ENCODE measurements at places on chromosomes 4 and X.

DNA sequence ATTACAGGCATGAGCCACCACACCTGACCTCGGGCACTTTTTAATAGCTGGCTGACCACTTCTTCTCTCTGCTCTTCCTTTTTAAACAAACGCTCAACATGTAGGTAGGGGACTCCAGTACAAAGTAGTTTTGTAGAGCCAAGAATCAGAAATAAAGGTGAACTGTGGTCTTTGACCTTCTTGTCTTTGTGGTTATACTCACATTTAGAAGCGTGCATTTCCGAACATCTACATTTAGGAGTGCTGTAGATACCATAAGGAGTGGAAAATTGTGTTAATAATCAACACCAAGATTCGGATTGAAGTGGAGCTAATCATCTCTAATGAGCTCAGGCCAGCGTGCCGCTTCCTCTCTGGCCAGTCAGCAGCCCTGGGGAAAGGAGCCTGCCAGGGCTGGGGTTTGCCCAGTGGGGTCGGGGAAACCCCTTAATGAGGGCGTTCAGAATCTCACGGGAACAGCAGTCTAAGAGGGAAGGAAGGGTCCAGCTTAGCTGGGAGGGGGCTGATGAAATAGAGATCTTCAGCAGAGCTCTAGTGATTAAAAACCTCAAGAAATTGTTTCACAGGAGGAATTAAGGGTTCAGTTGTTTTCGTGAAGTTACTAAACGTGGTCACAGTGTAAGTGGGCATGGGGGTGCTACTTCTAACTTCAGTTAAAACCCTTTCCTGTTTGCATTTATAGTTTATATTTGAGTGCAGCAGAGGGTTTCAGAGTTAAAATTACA lies 81.2 kb downstream of the GAB1 start:
- H3K27me3 ChIP-seq: no peaks in the 10 kb centered on the region
- H3K4me3 ChIP-seq: no peak overlapping the region
- no peaks in the 10 kb centered on the region for H3K36me3 ChIP-seq
- peaks cover 4% of the 10 kb centered on the region for H3K4me1 ChIP-seq
- H3K27ac ChIP-seq: no peak overlapping the region

DNA sequence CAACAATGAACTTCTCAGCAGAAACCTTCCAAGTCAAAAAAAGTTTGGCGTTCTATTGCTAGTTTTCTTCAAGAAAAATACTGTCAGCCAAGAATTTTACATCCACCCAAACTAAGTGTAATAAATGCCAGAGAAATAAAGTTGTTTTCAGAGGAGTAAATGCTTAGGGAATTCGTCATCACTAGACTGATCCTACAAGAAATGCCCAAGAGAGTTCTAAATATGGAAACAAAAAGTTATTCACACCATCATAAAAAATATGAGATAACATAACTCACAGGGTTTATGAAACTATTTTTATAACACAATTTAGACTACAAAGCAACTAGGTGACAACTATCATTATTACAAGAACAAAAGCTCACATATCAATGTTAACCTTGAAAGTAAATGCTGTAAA lies 259.5 kb upstream of the GABRA2 start:
- DNase-seq: no peak
- H3K27ac ChIP-seq: no peak overlapping the region
- no peak overlapping the region for H3K4me3 ChIP-seq
- H3K36me3 ChIP-seq: no peaks in the 10 kb centered on the region
- no peaks in the 10 kb centered on the region for H3K4me1 ChIP-seq

DNA sequence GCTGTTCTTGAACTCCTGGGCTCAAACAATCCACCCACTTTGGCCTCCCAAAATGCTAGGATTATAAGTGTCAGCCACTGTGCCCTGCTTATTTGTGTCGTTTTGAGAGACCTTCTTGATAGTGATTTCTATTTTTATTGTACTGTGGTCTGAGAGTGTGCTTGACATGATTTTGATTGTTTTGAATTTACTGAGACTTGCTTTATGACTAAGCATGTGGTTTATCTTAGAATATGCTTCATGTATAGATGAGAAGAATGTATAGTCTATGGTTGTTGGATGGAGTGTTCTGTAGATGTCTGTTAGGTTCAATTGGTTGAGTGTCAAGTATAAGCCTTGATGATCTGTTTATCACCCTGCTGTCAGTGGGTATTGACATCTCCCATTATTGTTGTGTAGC lies 789.3 kb downstream of the IL1RAPL1 start:
- H3K36me3 ChIP-seq: no peaks in the 10 kb centered on the region
- no peak overlapping the region for H3K4me3 ChIP-seq
- H3K27ac ChIP-seq: no peak overlapping the region

- H3K4me3 ChIP-seq: no peak overlapping the region
- H3K27me3 ChIP-seq: peaks cover 43% of the 10 kb centered on the region
- no peak for DNase-seq
- H3K27ac ChIP-seq: no peak overlapping the region
- H3K36me3 ChIP-seq: no peaks in the 10 kb centered on the region
Observed at GRCh38 chr4:76589872-76590797, 155.1 kb downstream of the SHROOM3 start.

DNA sequence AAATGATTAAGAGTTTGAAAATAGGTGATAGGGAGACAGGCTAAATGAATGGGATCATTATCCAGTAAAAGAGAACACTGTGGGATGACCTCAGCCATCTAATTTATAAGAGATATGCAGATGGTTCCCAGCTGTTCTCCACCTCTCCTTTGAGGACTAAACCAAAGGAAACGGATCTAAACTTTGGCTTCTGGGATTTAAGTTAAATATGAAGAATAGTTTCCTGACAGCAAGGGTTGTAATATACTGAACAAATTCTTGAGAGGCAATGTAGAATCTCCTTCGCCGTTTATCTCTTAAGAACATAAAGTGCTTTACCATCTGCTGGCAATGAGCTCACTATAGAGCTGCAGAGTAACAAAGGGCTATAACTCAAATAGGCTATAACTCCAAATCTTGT lies 35.4 kb upstream of the HPGDS start:
- no peaks in the 10 kb centered on the region for H3K36me3 ChIP-seq
- no peaks in the 10 kb centered on the region for H3K4me1 ChIP-seq
- H3K4me3 ChIP-seq: no peak overlapping the region
- peaks cover 2% of the 10 kb centered on the region for H3K27me3 ChIP-seq

GRCh38 chr4:125344198-125344597 lies 29.4 kb downstream of the FAT4 start:
- no peaks in the 10 kb centered on the region for H3K36me3 ChIP-seq
- no peak for DNase-seq
- H3K27ac ChIP-seq: no peak overlapping the region

GRCh38 chr4:167452922-167453430 lies 218.7 kb upstream of the SPOCK3 start:
- H3K4me1 ChIP-seq: no peaks in the 10 kb centered on the region
- H3K36me3 ChIP-seq: no peaks in the 10 kb centered on the region
- no peaks in the 10 kb centered on the region for H3K27me3 ChIP-seq
- no peak for DNase-seq
- no peak overlapping the region for H3K4me3 ChIP-seq
- no peak overlapping the region for H3K27ac ChIP-seq

GRCh38 chr4:182955411-182955810 lies 38.2 kb upstream of the DCTD start:
- no peak overlapping the region for H3K27ac ChIP-seq
- no peak for DNase-seq
- H3K27me3 ChIP-seq: peaks cover 2% of the 10 kb centered on the region
- H3K36me3 ChIP-seq: no peaks in the 10 kb centered on the region
- H3K4me3 ChIP-seq: no peak overlapping the region

DNA sequence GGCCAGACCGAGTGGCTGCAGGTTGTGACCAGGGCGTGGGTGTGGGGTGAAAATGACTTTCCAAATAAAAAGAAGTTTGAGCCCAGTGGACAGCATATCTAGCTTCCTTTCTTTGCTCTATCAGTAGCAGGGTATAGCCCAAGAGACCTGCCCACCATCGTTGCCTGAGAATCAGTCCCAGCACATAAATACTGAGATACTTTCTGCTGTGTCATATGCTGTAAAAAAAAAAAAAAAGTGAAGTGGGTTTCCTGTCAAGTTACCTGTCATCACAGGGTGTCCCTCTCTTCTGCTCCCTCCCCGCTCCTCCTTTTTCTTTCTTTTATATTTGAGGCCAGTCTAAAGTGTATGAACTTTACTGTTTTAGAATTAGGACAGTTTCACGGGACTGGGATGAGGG lies 330.3 kb upstream of the BOD1L1 start:
- H3K27me3 ChIP-seq: no peaks in the 10 kb centered on the region
- no peak for DNase-seq
- H3K36me3 ChIP-seq: no peaks in the 10 kb centered on the region
- no peaks in the 10 kb centered on the region for H3K4me1 ChIP-seq
- no peak overlapping the region for H3K4me3 ChIP-seq

DNA sequence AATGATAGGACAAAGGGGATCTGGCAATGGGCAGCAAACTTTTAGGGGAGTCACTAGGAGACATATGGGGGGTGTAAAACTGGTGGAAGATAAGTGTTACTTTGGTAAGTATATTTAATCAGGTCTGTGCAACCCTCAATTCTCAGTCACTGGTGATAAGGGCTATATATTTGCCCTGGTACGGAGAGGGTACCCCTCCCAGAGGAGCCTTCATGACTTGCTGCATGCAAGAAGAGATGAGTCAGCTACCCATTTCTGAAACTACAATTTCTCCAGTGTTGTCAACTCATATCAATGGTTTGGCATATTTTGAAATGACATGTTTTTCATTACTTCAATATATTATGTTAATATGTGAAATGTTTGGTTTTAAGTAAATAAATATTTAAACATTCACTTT lies 14.3 kb downstream of the SMARCAD1 start:
- H3K27ac ChIP-seq: no peak overlapping the region
- H3K4me1 ChIP-seq: peaks cover 16% of the 10 kb centered on the region
- H3K36me3 ChIP-seq: peaks cover 45% of the 10 kb centered on the region
- H3K27me3 ChIP-seq: no peaks in the 10 kb centered on the region

- DNase-seq: no peak
- H3K4me3 ChIP-seq: no peak overlapping the region
- H3K27me3 ChIP-seq: peaks cover 2% of the 10 kb centered on the region
- H3K27ac ChIP-seq: no peak overlapping the region
- H3K36me3 ChIP-seq: no peaks in the 10 kb centered on the region
Observed at GRCh38 chrX:37603938-37604409, 32.5 kb downstream of the LANCL3 start.

DNA sequence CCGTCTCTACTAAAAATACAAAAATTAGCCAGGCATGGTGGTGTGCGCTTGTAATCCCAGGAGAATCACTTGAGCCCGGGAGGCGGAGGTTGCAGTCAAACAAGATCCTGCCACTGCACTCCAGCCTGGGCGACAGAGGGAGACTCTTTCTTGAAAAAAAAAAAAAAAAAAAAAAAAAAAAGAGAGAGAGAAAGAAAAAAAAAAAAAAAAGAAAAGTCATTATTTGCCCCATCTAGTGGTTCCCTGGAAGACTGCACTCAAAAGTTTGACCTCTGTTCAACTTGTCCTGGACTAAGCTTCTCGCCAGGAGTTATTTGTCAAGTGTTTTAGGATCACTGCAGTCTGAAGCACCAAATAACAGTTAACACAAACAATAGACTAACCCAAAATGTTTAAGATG lies 45.3 kb upstream of the KCTD8 start:
- no peaks in the 10 kb centered on the region for H3K4me1 ChIP-seq
- H3K36me3 ChIP-seq: no peaks in the 10 kb centered on the region
- no peak overlapping the region for H3K27ac ChIP-seq
- H3K27me3 ChIP-seq: no peaks in the 10 kb centered on the region
- H3K4me3 ChIP-seq: no peak overlapping the region

GRCh38 chr4:125838202-125838601 lies 523.4 kb downstream of the FAT4 start:
- H3K27ac ChIP-seq: no peak overlapping the region
- H3K4me3 ChIP-seq: no peak overlapping the region
- H3K27me3 ChIP-seq: no peaks in the 10 kb centered on the region
- no peak for DNase-seq
- H3K36me3 ChIP-seq: no peaks in the 10 kb centered on the region

- H3K36me3 ChIP-seq: no peaks in the 10 kb centered on the region
- no peaks in the 10 kb centered on the region for H3K4me1 ChIP-seq
- H3K4me3 ChIP-seq: no peak overlapping the region
Observed at GRCh38 chr4:72422416-72422815, 146.6 kb downstream of the ADAMTS3 start.

- H3K4me1 ChIP-seq: no peaks in the 10 kb centered on the region
- peaks cover 3% of the 10 kb centered on the region for H3K27me3 ChIP-seq
- no peaks in the 10 kb centered on the region for H3K36me3 ChIP-seq
Observed at GRCh38 chr4:14315129-14315528, 687.2 kb upstream of the CPEB2 start.

- H3K27ac ChIP-seq: no peak overlapping the region
- no peak overlapping the region for H3K4me3 ChIP-seq
- H3K4me1 ChIP-seq: no peaks in the 10 kb centered on the region
- no peaks in the 10 kb centered on the region for H3K36me3 ChIP-seq
Observed at GRCh38 chrX:13897566-13897965, 80.7 kb upstream of the GPM6B start.

GRCh38 chrX:1596676-1597344 lies 5.4 kb downstream of the AKAP17A start:
- no peak for DNase-seq
- no peak overlapping the region for H3K4me3 ChIP-seq
- H3K36me3 ChIP-seq: peaks cover 56% of the 10 kb centered on the region
- no peak overlapping the region for H3K27ac ChIP-seq

DNA sequence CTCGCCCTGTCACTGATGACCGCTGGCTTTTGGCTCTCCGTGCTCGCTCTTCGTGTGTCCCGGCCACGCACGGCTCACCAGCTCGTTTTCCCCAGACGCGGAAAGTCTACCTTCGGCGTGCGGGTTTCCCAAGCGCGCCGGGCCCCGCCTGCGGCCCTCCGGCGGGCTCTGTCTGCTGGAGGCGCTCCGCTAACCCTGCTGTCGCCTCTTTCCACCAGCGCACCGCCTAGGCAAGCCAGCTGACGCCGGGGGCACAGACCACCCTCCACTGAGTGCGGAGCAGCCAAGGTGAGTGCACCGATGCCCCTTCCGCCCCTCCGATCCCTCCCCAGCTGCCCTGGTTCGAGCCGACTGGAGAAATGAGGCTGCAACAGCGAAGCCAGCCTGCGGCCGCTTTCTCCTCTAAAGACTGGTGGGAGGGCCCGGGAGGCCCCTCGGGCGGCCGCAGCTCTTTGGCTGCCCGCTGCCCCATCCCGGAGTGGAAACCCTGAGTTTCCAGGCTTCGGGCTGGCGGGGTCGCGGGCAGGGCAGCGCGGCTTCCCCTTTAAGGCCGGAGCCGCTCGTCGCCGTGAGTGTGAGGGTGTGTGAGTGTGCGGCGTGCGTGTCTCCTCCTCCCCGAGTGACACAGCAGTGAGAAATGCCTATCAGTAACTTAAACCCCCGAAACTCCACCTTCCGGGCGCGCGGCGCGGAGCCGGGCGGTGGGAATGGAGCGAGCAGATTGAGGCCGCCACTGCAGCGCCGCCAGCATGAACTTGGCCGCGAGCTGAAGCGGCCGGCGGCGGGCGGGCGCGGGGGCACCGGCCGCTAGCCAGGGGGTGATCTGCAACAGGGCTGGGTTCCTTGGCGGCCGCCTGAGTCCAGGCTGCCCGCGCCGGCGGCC lies at the start of gene MAMLD1:
MAMLD1 (plus strand) TSS at position 719 of the 883 bp plus-strand sequence. CDS start 82,200 bp downstream, outside the sequence.
- H3K4me3 ChIP-seq: peak within 1 kb of the TSS; percentile 74
- H3K27me3 ChIP-seq: peaks cover 25% of the 10 kb centered on the region
- DNase-seq: peak; percentile 56

DNA sequence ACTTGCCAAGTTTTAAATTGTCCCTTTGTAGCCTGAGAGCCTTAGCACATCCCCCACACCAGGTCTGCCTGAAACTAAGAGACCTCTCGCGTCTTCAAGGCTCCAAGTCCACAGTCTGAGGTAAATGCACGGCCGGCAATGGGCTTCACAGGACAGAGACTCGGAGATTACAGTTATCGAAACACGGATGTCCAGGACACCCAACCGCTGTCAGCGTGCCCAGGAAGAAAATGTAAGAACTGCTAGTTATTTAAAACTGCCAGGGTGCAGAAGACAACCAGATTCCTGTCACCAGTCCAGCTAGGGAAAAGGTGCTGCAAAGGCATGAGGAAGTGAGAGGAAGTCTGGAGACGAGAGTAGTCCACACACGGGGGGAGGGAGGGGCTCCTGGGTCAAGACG lies 28.9 kb downstream of the ZNF827 start:
- H3K27me3 ChIP-seq: no peaks in the 10 kb centered on the region
- H3K36me3 ChIP-seq: peaks cover 20% of the 10 kb centered on the region
- peaks cover 52% of the 10 kb centered on the region for H3K4me1 ChIP-seq
